ENCODE measurements at places on chromosomes 1 and 21.

GRCh38 chr1:171220581-171221054, 27.7 kb upstream of the FMO1 start:
- peak; percentile 30 for DNase-seq

GRCh38 chr21:41520560-41521442, 12.8 kb upstream of the TMPRSS2 start:
- DNase-seq: no peak

GRCh38 chr1:231070758-231071444, 30.8 kb upstream of the FAM89A start:
- no peak for DNase-seq

DNA sequence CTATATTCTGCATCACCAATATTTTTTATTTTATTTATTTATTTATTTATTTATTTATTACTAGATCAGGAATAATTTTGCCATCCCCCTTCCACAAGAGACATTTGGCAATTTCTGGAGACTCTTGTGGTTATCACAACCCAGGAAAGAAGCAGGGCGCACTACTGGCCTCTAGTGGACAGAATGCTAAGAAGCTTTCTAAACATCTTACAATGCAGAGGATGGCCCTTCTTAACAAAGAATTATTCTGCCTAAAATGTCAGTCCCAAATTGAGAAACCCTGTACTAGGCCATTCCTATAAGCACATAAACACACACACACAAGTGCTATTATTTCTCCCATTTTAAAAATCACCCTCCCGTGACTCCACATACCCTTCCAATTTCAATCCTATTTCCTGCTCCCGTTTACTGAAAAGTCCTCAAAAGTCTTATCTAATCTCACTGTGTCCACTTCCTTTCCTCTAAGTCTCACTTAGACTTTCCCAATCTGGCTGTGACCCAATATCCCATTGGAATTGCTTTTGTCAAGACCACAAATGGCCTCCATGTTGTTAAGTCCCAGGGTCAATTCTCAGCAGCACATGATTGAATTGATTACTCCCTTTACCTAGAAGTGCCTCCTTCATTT, 43.7 kb upstream of the RNF11 start:
- DNase-seq: peak; percentile 83

DNA sequence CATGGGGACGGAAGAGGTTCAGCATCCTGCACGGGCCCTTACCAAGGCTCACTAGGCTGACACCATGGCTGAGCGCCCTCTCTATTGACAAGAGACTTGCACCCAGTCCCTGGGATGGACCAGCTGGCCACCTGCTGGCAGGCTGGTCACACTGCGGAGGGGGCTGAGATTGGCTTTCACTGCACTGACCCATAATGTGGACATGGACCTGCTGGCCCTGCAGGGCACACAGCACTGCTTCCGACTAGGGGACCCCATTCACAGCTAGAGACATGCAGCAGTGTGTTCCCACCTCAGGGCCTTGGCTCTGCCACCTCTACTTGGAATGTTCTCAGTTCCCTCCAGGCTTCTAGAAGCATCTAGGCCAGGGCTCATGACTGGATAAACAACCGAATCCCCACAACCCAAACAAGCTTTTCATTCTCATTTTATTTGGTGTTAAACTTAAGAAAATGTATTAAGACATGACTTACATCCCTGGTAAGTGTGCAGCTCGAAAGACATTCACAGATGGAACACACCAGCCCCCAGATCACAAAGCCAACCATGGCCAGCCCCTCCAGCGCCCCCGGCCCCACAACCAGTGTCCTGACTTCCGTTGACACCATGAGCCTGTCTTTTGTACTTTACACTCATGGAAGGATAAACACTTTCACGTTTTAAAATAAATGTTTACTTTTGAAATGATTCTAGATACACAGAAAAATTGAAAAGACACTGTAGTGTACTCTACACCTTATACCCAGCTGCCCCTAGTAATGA, 9.3 kb upstream of the SRARP start:
- peak; percentile 68 for DNase-seq

- DNase-seq: peak; percentile 84
Observed at GRCh38 chr1:95041491-95042165, 31.1 kb downstream of the ALG14 start.

- DNase-seq: no peak
Observed at GRCh38 chr1:160045653-160046052, 13.9 kb upstream of the PIGM start.

DNA sequence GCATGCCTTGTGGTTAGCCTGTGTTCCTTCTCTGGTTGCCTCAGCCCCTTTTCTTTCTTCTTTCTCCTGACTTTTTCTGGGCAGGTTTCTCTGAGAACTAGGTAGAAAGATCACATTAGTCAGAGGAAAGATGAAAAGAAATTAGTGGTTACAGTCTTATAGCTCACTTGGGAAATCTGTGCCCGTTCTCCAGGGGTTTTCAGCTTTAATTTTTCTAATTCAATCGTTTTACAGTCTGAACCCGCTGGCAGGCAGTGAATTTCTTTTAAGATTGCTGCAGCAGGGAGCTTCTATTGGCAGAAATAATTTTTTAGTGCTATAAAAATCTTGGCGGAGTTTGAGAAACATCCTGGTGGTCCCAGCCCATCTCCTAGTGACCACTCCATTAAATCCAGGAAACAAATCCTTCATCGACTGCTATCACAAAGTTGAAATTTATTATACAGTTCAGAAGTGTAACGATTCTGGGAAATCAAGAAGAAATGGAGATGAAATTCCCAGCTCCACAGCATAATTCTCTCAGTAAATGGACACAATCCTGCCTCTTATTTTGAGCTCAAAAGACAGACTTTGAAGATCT, 113.1 kb downstream of the PCP4 start:
- no peak for DNase-seq

DNA sequence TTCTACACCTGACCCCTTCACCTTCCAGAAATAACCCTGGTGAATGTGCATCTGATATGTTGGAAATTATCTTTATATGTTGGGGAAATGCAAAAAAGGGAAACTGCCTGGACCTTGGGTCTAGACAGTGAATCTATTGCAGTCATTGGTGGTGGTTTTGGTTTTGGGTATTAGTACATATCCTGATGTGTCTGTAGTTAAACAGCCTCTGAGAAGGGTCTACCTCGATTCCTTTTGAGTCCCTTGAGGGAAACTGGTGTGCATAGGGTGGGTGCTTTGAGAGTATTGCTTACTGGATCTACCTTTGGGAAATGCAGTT, 127.3 kb upstream of the KIAA0040 start:
- no peak for DNase-seq

DNA sequence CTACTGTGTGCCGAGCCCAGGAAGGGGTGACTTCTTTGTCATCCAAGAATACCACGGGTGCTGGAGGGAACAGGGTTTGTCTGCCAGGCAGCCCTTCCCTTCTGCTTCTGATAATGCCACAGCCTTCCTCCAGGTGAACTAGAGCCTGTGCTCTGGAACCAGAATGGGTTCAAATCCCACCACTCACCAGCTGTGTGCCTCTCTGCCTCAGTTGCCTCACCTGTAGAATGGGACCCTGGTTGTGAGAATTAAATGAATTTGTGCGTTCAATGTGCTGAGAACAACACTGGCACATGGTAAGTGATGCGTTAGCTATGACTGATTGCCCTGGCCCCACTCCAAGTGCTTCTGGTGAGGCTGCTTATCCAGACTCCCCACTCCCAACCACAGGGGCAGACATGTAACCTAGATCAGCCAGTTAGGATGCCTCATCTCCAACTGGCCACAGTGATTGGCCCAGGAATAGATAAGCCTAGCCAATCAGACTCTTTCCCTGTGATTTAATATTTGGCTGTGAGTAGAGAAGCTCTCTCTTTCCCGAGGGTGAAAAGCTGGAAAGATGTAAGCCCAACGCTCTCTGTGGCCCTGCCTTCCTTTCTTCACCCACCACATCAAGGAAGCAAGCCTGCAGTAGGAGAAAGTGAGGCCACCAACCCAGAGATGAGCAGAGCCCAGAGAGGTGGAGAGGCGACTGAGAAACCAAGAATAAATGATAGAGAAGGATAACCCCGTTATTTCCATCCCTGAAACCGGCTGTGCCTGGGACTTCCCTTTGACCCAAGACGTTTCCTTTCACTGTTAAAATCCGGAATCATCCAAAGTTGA, 20.8 kb upstream of the LAPTM5 start:
- peak; percentile 76 for DNase-seq

- no peak for DNase-seq
Observed at GRCh38 chr1:12457771-12458170, 160.2 kb downstream of the DHRS3 start.

GRCh38 chr1:61183471-61184039, 101.2 kb downstream of the NFIA start:
- peak; percentile 49 for DNase-seq

DNA sequence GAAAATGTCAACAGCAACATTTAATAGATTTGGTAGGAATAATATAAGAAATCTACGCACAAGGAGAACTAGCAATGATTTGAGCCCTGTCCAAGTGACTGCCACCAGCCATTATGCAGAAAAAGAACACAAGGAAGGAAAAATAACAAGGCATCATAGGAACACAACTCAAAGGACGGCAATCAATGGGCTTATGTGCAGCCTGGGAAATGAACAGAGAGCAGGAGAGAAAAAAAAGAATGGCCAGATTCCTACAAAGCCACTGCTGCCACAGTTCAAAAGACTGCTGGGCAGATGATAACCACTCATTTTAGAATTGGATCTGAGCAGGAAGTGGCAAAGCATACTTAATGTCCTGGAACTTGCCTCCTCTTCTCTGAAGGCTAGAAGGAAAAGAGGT, 274.3 kb upstream of the CAMK1G start:
- DNase-seq: no peak

DNA sequence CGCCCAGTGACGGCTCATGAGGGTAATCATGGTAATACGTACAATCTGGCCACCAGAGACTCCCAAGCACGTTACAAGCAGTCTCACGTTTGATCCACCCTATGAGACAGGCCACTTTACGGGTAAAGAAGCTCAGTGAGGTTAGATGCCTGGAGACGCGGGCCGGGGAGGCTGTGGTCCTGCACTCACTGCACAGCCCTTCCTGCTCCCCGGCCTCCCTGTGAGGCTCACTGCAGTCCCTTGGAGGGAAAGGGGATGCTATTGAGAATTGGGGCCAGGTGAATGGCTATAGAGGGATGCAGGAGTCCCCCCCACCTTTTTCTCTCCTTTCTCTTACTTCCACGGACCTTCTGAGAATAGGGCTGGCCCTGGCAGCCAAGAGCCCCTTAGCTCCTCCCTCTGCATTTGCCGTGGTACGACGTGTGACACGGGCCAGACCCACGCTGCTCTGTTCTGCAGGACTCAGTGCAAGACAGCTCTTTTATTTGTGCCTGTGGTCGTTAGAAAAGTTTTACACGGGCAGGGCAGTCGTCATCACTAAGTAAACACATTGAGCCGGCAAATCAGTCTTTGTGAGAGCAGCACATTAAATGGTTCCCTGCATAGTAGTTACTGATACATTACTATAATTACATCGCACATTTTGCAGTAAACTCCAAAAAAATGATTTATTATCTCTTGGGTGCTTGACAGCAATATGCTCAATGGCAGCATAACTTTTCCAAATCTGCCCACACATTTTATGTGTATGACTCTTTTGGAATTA, 18.8 kb downstream of the KIF26B start:
- peak; percentile 28 for DNase-seq

DNA sequence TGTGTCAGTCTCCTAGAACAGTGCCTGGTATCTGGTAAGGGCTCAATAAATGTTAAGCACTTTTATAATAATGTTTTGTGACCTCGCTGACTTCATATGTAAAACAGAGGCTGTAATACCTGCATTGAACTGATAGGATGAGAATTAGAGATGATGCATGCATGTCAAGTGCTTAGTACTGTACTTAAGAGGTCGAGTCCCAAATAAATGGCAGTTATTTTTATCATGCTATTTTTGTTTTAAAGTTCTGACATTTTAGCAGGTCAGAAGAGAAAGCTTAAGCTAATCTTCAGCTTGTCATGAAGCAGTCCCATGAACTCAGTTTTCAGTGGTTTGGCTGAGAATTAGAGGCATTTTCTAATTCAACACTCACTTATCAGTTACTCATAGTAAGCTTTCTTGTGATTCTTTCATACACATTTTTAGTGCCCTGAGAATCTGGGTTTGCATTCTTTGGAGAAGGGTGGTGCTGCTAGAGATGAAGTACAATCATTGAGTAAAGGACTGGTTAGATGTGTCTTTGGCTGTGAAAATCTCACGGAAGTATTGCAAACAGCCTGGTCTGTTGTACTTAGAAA, 75.7 kb upstream of the RAVER2 start:
- DNase-seq: no peak

DNA sequence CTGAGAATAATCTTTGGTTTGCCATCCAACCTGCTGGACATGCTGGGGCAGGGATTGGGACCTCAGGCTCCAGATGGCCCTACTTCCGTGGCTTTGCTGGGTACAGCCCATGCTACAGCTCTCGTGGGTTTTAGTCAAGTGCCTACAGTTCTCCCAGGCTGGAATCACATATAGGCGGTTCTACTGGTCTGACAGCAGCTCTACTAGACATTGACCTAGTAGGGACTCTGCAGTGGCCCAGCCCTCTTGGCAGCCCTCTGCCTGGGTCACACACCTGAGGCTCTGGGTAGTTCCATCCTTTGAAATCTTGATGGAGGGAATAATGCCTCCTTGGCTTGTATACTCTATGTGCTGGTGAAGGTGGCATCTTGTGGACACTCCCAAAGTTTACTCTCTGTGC, 72.2 kb downstream of the PGM1 start:
- DNase-seq: no peak

DNA sequence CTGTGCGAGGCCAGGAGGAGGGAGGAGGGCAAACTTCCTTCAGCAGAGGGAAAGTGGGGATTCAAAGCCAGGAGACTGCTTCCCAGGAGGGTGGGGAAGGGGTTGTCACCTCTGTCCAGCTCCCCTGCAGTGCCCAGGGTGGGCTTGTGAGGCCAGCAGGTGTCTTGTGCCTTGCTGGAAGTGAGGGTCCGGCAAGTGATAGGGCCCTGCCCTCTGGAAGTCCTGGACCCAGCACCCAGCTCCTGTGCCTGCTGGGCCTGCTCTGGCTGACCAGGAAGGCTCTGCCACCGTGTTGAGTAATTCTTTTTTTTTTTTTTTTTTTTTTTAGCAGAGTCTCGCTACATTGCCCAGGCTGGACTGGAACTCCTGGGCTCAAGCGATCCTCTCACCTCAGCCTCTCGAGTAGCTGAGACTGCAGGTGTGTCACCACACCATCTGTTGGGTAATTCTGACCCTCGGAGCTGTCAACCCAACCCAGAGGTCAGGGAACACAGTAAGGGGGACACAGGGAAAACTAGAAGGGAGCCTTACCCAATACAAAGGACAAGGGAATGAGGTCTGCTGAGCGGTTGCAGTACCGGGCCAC, 1.0 kb downstream of the BEST4 start:
- DNase-seq: no peak

DNA sequence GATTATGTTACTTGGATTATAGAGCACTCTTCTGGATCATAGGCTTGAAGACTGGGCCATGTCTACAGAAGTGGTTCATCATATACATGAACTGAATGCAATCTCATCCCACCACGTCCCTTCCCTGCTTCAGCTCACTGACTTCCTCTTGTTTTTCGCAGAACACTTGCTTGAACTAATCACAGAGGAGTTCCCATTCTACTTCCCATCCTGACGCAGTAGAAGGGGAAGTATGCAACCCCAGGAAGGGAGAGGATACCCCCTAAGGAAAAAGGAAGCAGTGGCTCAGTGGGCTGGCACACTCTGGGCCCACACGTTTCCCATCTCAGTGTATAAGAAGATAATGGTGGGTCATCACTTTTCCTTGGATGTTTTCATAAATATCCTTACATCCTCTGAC, 36.2 kb downstream of the CASQ2 start:
- DNase-seq: no peak
